K562 (cell line): ENCODE measurements at places on chromosomes 13 and 19. TPM values are rescaled to one million over a fixed set of nuclear protein-coding genes. Genes with fewer than 3 reads are reported as not detected.
A peak's percentile ranks its signal among the peaks of the same experiment; 100 is the strongest.

Gene KLK12
- not detected in 2 replicates for polyA plus RNA-seq

DNA sequence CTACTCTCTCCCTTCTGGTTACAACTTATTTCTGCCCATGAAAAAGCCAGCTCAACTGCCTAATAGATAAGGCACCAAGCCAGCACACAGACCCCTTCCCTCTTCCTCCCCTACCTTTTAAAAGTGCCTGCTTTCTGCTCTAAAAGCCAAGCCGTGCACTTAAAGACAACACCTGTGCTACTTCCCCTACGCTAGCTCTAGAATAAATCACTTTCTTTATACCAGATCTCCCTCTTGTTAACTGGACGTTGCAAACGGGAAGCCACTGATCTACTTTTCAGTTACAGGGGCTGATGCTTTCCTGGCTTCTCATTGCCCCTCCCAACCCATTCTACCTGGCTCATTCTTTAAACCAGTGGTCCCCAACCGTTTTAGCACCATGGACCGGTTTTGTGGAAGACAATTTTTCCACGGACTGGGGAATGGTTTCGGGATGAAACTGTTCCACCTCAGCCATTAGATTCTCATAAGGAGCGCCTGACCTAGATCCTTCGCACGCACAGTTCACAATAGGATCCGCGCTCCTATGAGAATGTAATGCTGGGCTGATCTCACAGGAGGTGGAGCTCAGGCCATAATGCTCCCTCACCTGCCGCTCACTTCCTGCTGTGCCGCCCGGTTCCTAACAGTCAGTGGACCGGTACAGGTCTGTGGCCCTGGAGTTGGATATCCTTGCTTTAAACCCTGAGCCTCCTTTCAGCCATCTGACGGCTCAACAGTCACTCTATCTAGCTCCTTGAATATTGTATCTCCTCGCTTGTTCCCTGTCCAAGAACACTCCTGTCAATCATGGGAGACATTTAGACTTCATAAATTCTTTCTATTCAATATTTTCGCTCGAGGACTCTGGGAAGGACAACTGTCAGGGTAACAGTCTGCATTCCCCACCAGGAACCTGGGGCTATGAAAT is 841 bp upstream of the ZNF223 start:
- no peaks in the 10 kb centered on the region for H3K4me1 ChIP-seq
- no peaks in the 10 kb centered on the region for H3K36me3 ChIP-seq
- peak overlapping the region; percentile 38 for H3K4me3 ChIP-seq
- H3K27ac ChIP-seq = no peak overlapping the region

- no peak for DNase-seq
- H3K27me3 ChIP-seq = no peaks in the 10 kb centered on the region
- H3K4me1 ChIP-seq = peaks cover 13% of the 10 kb centered on the region
- H3K4me3 ChIP-seq = no peak overlapping the region
- no peak overlapping the region for H3K27ac ChIP-seq
- H3K36me3 ChIP-seq = peaks cover 19% of the 10 kb centered on the region; the same call in 2 of the 3 replicates
Measured at GRCh38 chr13:95250961-95251360, 50.3 kb downstream of the ABCC4 start.

GRCh38 chr19:50720921-50721381 is 1.3 kb upstream of the SHANK1 start:
- peaks cover 12% of the 10 kb centered on the region for H3K4me1 ChIP-seq
- H3K4me3 ChIP-seq = no peak overlapping the region
- H3K27me3 ChIP-seq = peaks cover 8% of the 10 kb centered on the region; the same call in 2 of the 3 replicates
- H3K27ac ChIP-seq = no peak overlapping the region
- no peaks in the 10 kb centered on the region for H3K36me3 ChIP-seq

DNA sequence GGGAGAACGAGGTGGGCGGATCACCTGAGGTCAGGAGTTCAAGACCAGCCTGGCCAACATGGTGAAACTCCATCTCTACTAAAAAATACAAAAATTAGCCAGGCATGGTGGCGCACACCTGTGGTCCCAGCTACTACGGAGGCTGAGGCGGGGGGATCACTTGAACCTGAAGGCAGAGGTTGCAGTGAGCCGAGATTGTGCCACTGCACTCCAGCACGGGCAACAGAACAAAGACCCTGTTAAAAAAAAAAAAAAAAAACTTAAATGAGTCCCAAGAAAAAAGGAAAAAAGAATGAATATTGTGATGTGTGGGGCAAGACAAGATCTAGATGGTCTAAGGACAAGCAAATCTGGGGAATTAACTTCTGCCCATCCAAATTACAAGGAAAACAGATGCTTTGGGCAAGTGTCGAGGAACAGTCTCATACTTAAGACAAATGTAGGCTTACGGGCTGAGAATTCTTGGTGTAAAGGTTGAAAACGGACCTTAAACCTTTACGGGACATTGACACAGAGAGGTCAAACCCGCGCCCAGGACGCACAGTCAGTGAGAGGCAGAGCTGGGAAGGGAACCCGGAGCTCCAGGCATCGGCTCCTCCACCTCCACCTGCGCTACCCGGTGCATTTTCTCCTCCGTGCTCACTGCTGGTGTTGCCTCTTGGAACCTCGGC is 656 bp upstream of the ZNF324 start:
- no peak for DNase-seq
- H3K4me3 ChIP-seq = peak overlapping the region; percentile 71
- H3K27me3 ChIP-seq = no peaks in the 10 kb centered on the region
- no peak overlapping the region; the same call in 2 of the 3 replicates for H3K27ac ChIP-seq

- H3K27ac ChIP-seq = no peak overlapping the region
- no peaks in the 10 kb centered on the region; the same call in 1 of the 2 replicates for H3K27me3 ChIP-seq
- H3K4me1 ChIP-seq = no peaks in the 10 kb centered on the region
- H3K4me3 ChIP-seq = no peak overlapping the region
- no peaks in the 10 kb centered on the region for H3K36me3 ChIP-seq
Measured at GRCh38 chr13:43036351-43037250, 13.2 kb downstream of the DNAJC15 start.

- H3K27me3 ChIP-seq = peaks cover 4% of the 10 kb centered on the region; the same call in 1 of the 3 replicates
- no peaks in the 10 kb centered on the region; the same call in 2 of the 3 replicates for H3K36me3 ChIP-seq
Measured at GRCh38 chr19:49975051-49975450, 14.1 kb upstream of the SIGLEC11 start.
